Fibroblast of lung (primary cell): ENCODE measurements at places on chromosomes 12 and 14. TPM values are rescaled to one million over a fixed set of nuclear protein-coding genes. Genes with fewer than 3 reads are reported as not detected.
A peak's percentile ranks its signal among the peaks of the same experiment; 100 is the strongest.

DNA sequence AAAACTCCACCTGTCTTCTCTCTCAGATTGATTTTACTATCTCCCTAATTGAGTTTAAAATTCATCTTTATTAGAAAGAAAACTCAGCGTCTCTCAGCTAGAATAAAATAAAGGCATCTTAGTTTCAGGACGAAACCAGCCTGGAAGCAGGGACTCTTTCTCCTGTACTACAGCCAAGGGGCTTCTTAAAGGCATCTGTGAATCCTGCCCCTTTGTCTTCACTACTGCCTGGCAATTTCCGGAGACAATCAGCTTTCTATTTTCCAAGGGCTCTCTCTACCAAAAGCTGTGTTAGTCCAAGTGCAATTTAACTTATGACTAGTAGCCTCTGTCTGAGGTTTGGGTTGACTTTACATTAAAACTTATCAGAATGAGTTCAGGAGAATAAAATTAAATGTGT lies 623.3 kb upstream of the FOXG1 start:
- no peaks in the 10 kb centered on the region for H3K27me3 ChIP-seq
- no peak for DNase-seq
- no peaks in the 10 kb centered on the region for H3K4me1 ChIP-seq
- no peak overlapping the region for H3K4me3 ChIP-seq
- no peak overlapping the region for H3K27ac ChIP-seq

DNA sequence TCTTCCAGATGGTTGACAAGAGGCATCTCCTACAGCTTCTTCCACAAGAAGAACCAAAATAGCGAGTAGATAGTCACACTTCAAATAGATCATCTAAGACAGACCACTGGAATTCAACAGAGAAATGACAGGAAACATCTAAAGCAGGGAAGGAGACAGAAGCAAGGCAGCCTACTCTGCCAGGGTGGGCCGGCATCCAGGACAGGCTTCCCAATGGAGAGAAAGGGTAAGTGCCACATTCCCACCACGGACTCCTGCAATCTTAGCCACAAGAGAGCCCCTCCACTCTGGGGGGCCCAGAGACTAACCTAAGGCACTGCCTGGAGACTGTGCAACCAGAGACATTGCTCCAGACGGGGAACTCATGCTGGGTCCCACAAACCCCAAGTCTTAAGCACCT lies 154.5 kb downstream of the NDUFA12 start:
- no peak overlapping the region for H3K27ac ChIP-seq
- H3K4me1 ChIP-seq = no peaks in the 10 kb centered on the region
- no peaks in the 10 kb centered on the region for H3K27me3 ChIP-seq
- no peaks in the 10 kb centered on the region for H3K36me3 ChIP-seq
- no peak for DNase-seq

GRCh38 chr14:88417594-88417993 lies 32.1 kb downstream of the SPATA7 start:
- no peak overlapping the region for H3K4me3 ChIP-seq
- no peaks in the 10 kb centered on the region for H3K4me1 ChIP-seq
- H3K27me3 ChIP-seq = no peaks in the 10 kb centered on the region
- no peak overlapping the region for H3K27ac ChIP-seq
- H3K36me3 ChIP-seq = no peaks in the 10 kb centered on the region

DNA sequence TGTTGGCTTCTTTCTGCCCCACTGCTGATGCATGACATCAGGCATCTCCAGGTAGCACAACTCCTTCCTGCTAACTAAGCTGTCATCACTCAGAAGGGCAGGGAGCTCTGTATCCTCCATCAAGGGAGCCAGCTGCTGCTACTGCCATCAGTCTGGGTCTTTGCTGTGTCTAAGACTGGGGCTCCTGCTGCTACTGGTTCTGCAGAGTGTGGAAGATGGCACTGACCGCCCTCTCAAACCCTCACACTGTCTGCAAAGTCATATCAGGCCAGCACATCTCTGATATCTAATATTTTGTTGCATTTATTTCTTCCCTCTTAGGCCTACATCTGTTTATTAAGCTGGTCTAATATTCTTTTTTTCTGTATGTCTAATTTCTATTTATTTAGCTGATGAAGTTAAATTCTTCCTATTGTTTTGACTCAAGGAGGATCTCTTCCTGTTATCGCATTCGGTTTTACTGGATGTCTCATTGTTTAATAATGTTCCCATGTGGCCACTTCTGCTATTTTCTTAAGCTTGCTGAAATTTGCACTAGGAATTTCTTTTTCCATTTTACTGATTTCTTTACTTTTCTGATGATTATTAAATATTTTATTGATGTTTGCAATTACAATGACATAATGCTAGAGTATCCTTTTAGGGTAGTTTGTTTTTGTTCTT lies 7.6 kb upstream of the E2F7 start:
- no peaks in the 10 kb centered on the region for H3K4me1 ChIP-seq
- DNase-seq = no peak
- H3K4me3 ChIP-seq = no peak overlapping the region
- H3K27me3 ChIP-seq = no peaks in the 10 kb centered on the region
- H3K27ac ChIP-seq = no peak overlapping the region
- H3K36me3 ChIP-seq = no peaks in the 10 kb centered on the region

DNA sequence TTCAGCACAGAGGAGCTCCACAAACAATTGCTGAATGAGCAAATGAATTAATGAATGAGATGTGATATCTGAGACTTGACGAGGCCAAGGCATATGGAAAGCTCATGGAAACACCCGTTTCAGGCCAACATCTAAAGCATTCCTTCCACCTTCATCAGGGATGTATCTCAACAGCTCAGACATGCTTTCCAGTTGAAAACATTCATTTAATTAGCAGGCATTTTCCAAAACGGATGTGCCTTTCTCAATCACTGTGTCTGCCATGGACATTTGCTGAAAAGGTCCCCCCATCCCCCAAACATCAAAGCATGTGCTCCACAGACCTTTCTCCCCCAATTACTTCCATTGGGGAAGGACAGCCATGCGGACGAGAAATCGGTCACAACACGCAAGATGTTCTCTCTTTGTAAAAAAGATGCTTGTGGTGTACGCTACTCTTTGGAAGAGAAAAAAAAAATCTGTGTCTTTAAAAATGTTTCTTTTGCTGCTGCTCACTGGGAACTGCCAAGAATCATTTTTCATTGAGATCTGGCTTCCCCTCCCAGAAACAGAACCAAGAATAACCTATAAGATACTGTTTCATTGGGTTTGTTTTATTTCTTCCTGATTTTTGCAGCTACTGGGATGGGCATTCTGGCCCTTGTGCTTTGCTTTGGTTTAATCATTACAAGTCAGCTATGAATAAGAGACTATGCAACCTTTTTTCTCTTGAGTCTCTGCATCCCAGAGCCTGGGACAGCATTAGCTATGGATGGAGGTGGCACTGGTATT lies 528.2 kb downstream of the MED13L start:
- peak; percentile 26 for DNase-seq
- H3K27me3 ChIP-seq = no peaks in the 10 kb centered on the region
- H3K4me3 ChIP-seq = peak overlapping the region; percentile 23
- H3K36me3 ChIP-seq = no peaks in the 10 kb centered on the region
- H3K27ac ChIP-seq = no peak overlapping the region

- H3K27ac ChIP-seq = no peak overlapping the region
- peaks cover 8% of the 10 kb centered on the region for H3K4me1 ChIP-seq
- no peak for DNase-seq
Measured at GRCh38 chr12:49057888-49058287, 2.7 kb downstream of the KMT2D start.

DNA sequence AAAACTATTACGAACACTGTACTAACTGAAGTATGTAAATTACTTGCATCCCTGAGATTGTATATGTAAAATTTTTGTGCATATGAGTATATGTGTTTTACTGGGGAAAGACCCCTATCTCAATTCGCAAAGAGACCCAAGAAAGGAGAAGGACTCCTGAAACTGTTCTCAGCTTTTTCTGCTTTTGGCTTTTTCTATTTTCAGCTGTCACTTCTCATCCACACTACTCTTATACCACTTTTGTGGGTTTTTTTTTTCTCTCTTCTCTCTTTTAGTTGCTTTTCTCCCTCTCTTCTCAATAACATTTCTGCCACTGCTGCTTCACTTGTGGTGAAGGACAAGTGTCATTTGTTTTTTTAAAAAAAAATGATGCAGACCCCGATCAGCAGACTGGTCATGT lies 39.8 kb downstream of the NIN start:
- DNase-seq = no peak
- peaks cover 8% of the 10 kb centered on the region for H3K36me3 ChIP-seq
- H3K27me3 ChIP-seq = no peaks in the 10 kb centered on the region

KLRF1 gene
- 0.11 TPM in 1 of 2 replicates, not detected in the other for polyA plus RNA-seq

- H3K27me3 ChIP-seq = no peaks in the 10 kb centered on the region
- no peak overlapping the region for H3K4me3 ChIP-seq
- peaks cover 14% of the 10 kb centered on the region for H3K36me3 ChIP-seq
- H3K4me1 ChIP-seq = peaks cover 56% of the 10 kb centered on the region
- peak overlapping the region; percentile 89 for H3K27ac ChIP-seq
Measured at GRCh38 chr12:109951751-109952150, 44.4 kb downstream of the GIT2 start.
